DMS53 (cell line): ENCODE measurements at places on chromosomes 5 and 9.

- no peak for DNase-seq
Measured at GRCh38 chr9:6247266-6247665, 31.7 kb downstream of the IL33 start.

GRCh38 chr5:14379739-14380497 lies 201.7 kb upstream of the OTULINL start:
- no peak for DNase-seq

DNA sequence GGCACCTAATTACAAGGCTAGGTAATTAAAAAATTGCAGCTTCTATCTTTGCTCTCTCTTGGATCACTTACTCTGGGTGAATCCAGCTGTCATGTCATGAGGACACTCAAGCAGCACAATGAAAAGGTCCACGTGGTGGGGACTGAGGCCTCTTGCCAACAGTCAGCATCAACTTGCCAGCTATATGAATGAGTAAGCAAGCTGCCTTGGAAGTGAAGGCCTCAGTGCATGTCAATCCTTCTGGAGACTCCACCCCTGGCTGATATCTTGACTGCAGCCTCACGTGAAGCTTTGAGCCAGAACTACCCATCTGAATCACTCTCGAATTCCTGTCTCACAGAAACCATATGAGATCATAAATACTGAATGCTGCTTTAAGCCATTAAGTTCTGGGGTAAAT lies 140.5 kb downstream of the SNX18 start:
- DNase-seq, result no peak

DNA sequence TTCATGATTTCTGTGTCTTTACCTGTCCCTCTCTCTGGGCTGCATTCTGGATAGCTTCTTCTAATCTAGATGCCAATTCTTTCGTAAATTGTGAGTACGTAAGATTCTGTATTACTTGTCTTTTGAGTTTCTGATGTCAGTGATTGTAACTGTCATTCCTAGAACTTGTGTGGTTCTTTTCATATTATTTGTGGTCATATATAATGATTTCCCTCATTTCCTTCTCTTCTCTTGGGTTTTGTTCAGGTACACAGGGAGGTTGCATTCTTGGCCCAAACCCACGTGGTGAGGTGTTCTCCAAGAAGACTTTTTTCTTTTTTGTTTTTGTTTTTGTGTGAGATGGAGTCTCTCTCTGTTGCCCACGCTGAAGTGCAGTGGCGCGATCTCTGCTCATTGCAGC lies 13.8 kb downstream of the UGCG start:
- DNase-seq, result no peak

DNA sequence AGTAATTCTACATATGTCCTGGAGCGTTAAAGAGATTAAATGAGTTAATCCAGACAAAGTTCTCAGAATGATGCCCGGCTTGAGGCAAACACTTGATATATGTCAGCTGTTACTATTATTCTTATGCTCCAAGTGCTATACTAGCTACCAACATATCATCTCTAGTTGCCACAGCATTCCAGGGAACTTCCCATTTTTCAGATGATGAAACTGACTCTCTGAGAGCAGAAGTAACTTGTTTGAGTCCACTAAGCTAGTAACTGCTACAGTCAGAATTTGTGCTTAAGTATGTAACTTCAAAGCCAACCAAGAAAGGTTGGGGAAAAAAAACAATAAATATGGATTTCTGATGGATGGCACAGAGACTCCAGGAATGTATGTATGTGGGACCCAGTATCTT lies 98.1 kb downstream of the CDK5RAP2 start:
- DNase-seq, result no peak
